NCI-H2081 treated with DMSO at 0.1 percent for 48 hours (cell line): ENCODE measurements at places on chromosomes 2 and 18.

DNA sequence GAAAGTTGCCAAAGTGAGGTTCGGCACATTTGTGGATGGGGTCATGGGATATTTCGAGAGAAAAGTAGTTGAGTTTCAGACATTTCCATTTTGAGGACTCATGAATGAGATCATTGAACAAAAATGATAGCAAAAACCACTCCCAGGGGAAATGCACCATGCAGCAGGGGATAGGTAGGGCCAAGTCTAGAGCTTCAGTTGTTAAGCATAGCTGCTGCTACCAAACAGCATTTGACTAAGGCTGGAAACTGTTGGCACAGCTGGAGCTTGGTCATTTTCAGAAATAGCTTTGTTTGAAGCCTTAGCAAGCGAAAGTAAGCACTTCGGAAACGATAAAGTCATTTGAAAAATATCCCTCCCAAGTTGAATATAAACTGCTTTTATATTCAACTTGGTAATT is 431.8 kb downstream of the SOCS6 start:
- no peak for DNase-seq

DNA sequence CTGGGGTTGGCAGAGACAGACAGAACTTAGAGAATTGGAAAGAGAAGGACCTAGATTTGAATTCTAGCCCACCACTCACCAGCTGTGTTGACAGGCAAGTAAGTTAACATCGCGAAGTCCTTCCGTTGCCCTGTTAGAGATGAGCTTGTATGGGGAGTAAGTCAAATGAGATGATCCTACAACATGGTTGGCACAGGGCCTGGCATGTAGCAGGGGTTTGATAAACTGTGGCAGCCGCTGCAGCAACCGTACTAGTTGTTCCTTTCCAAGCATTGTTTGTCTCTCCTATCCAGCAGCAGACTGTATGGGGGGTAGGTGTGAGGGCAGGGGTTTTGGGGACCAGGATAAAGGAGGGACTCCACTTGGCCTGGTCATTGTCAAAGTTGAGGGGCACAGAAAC is 16.0 kb downstream of the TET3 start:
- DNase-seq, result no peak

DNA sequence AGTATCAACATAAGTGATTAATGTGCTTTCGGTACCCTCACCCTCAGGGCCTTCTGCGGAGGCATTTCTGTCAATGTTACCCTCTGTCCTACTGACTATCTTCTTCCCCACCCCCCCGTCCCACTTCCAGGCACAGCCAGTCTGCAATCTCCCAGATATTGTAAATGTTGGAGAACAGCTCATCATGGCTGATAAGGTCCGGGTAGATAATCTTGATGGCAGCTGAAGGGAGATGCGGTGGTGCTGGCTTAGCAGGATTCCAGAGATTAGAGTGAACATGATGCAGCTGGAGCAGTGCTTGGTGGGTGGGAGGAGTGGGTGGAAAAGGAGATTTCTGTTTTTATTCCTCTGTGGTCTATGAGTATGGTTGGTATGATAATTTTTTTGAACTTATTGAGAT is 15.5 kb downstream of the GTF2A1L start:
- DNase-seq, result no peak

- DNase-seq, result no peak
Observed at GRCh38 chr2:120823551-120823950, 87.9 kb downstream of the GLI2 start.

DNA sequence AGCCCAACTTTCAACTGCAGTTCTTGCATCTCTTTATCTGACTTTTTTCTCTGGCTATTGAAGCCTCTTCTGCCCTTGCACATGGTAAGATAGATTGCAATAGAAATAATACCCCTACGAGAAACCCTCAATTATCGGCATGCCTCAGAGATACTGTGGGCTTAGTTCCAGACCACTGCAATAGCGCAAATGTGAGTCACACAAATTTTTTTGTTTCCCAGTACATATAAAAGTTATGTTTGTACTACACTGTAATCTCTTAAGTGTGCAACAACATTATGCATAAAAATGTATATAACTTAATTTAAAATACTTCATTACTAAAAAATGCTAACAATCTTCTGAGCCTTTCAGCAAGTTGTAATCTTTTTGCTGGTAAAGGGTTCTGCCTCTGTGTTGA is 124.7 kb downstream of the PDE1A start:
- DNase-seq, result no peak

DNA sequence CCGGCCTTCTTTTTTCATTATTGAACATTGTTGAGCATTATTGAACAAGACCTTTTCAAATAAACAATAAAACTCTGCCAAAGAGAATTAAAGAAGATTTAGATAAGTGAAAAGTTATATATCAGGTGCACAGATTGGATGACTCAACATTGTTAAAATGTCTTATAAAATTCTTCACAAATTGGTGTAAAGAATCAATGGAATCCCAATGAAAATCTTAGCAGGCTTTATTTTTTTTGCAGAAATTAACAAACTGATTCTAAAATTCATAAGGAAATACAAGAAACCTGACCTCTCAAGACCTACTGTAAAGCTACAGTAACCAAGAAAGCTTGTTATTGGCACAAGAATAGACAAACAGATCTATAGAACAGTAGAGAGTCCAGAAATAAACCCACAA is 70.3 kb downstream of the LAMA1 start:
- no peak for DNase-seq

- DNase-seq, result no peak
Observed at GRCh38 chr2:46847726-46848412, 67.7 kb downstream of the MCFD2 start.

DNA sequence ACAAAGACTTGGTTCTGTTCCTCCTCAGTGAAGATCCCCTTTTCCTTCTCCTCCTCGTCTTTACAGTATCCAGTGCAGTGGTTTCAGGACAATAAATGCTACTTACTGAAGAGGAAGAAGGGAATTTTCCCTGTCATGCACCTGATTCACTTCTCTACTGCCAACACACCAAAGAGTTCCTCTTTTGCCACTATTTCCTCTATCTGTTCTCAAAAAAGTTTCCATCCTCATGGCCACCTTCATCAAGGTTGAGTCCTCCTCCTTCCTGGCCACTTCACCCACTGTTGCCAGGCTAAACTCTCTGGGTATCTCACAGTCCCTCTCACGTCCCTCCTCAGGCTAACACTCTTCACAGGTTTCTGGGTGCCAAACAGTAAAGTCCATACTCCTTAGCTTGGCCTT is 41.7 kb downstream of the PLEKHM3 start:
- no peak for DNase-seq

GRCh38 chr18:74598350-74599001 is 806 bp downstream of the ZNF407 start:
- no peak for DNase-seq

DNA sequence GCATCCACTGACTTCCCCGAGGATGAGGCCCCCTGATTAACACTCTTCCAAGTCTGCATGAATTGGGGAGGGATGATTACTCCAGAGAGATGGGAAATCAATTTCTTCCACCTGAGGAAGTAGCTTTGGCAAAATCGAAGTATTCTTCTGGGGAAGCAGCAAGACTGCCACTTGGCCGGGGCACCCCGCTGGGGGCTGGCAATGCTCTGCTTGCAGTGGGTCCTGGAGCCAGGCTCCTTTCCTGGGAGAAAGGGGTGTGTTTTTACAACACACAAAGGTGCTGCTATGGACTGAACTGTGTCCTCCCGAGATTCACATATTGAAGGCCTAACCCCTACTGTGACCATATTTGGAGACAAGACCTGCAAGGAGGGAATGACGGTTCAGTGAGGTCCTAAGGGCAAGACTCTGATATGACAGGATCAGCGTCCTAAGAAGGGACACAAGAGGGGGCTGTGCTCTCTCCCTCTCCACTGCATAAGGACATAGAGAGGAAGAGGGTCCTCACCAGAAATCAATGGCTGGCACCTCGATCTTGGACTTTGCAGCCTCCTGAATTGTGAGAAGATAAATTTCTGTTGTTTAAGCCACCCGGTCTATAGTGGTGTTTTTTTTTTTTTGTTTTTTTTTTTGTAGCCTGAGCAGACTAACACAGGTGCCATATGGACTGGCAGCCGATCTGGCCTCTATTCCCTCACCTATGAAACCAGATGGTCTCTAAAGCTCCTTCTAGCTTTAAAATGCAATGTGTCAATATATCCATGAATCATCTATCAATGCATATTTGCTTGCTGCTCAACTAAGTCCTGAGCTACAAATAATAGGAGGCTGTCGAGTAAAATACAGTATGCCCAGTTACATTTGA is 3.6 kb upstream of the SMARCAL1 start:
- no peak for DNase-seq

DNA sequence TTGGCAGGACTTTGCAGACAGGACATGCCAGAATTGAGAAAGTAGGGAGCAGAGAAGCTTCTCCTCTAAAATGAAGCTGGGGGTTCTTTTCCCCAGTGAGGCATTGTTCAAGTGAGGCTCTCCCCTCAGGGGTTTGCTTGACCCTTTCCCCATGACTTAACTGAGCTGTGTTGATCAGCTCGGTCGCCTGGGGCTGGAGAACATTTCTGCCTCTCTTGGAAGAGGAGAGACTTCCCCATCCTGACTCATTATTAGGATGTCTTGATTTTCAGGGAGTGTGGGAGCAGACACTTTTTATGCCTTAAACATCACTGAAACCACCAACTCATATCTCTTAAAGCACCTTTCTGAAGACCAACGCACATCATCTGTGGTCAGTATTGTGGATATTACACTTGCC is 27.9 kb upstream of the GLI2 start:
- DNase-seq, result no peak
